ENCODE measurements at places on chromosomes 5 and 9.

- no peak for DNase-seq
Measured at GRCh38 chr5:54902791-54903473, 82.5 kb downstream of the ESM1 start.

DNA sequence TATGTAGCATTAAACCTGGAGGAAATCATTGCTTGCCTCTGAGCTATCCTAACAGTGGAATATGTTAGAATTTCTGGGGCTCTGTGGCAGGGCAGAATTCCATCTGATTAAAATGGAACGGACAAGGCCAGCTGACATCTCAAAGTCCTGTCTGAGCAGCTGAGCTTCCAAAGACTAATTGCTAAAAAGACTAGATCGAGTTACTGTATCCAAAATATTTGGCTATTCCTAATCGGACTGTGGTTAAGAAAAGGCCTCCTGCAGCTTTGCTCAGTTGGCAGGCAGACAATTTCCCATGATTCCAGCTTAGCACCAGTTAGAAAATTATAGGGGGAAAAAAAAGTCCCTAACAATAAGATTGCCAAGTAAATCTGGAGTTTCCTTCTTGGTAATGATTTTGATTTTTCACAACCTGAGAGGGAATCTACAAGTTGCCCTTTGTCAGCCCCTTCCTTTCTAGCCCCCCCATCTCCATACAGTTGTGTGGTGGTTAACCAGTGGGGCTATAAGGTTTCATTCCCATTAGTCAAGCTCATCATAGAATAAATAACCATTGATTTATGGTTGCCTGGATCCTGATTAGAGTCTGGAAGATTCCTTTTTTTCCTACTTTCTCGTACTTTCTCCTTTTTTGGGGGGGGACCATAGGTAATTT, 26.4 kb downstream of the PTGR1 start:
- no peak for DNase-seq

DNA sequence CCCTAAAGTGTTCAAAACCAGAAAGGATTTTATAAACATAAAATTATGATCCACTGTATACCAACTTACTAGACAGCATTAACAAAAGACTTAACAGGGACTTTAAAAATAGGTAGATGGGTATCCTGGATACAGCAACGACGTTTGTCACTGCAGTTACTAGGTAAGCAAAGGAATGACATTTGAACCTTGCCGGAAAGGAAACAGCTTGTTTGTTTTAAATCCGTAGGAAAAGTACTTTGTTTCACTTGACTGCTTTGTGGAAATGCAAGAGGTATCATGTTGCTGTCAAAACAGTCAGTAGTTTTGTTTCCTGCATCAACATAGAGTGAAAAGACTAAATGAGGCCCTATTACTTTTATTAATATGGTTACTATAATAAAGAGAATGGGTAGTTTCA, 122.9 kb downstream of the CDC42SE2 start:
- no peak for DNase-seq

- no peak for DNase-seq
Measured at GRCh38 chr5:105782501-105782900, 1888.2 kb downstream of the EFNA5 start.

DNA sequence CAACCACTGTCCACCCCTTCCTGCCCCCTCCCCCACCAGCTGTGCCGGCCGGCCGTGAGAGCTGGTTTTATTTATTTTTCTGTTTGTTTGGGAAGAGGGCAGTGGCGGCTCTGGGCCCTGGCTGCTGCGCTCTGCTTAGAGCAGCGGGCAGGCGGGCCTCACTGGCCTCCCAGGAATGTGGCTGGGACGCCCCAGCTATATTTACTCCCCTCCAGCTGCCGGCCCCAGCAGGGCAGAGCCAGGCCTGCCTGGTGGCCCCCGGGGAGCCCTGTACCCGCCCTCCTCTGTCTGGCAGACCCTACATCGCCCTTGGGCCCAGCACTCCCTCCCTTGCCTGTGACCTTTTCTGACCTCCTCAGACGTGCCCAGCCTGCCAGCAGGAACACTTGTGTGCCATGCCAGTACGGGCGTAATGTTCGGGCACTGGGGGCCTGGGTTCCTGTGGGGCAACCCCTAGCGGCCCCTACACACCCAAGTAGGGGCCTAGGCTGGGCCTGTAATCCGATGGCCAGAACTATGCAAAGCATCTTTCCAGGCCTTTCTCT, 7.7 kb downstream of the CXXC5 start:
- no peak for DNase-seq

- DNase-seq, result no peak
Measured at GRCh38 chr9:121902461-121903135, 190.5 kb downstream of the TTLL11 start.

DNA sequence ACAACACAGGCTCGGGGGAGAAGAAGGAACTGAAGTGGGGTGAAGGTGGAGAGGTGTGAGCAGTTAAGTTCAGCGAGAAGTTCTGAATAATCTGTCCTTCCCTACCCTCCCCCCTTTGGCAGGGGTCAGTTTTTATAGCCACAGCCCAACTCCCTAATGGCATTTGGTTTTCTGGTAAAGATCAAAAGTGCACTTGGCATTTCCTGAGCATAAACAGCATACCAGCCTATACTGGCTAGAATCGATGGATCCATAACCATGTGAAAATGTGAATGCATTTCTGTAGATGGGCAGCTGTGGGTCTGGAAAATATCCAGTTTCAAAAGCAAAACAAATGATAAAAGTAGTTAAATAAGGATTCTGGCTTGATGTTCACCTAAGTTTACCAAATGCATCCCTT, 410.9 kb downstream of the PLK2 start:
- no peak for DNase-seq

GRCh38 chr5:10537624-10538023, 26.2 kb upstream of the ANKRD33B start:
- DNase-seq, result no peak
